ENCODE measurements at places on chromosomes 5 and 9. TPM values are rescaled to one million over a fixed set of nuclear protein-coding genes. Genes with fewer than 3 reads are reported as not detected.

MAMDC4 gene
- 8.3 TPM for total RNA-seq

CXCL14 gene
- not detected for total RNA-seq

- no peak overlapping the region for H3K4me3 ChIP-seq
- no peak overlapping the region for H3K27ac ChIP-seq
- no peaks in the 10 kb centered on the region for H3K4me1 ChIP-seq
- H3K36me3 ChIP-seq, result no peaks in the 10 kb centered on the region
- no peaks in the 10 kb centered on the region for H3K27me3 ChIP-seq
Measured at GRCh38 chr5:73081093-73081492, 39.3 kb upstream of the TMEM171 start.

DNA sequence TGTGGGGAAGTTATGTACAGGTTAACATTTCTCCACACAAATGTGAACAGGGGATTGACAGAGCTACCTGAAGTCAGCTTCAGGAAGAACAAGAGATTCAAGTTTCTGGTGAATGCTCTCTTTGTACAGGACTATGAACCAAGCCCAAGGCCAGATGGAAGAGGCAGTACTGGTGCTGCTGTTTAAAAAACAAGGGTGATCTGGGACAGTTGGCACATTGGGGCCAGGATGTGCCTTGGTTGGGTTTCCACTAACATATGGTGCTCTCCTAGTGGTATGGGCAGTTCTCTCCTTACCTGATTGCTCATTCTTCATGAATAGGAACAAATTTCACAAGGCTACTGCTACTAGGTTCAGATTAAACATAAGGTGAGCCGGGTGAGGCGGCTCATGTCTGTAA lies 40.0 kb downstream of the MTMR12 start:
- DNase-seq, result no peak
- H3K4me3 ChIP-seq, result no peak overlapping the region
- no peaks in the 10 kb centered on the region for H3K36me3 ChIP-seq
- H3K27ac ChIP-seq, result no peak overlapping the region

- H3K36me3 ChIP-seq, result no peaks in the 10 kb centered on the region
- H3K27me3 ChIP-seq, result no peaks in the 10 kb centered on the region
- H3K27ac ChIP-seq, result no peak overlapping the region
- no peak overlapping the region for H3K4me3 ChIP-seq
- no peaks in the 10 kb centered on the region for H3K4me1 ChIP-seq
Measured at GRCh38 chr5:167843881-167844572, 447.4 kb upstream of the WWC1 start.

GRCh38 chr9:489198-490197 lies 274.8 kb downstream of the DOCK8 start:
- no peaks in the 10 kb centered on the region for H3K36me3 ChIP-seq
- DNase-seq, result no peak
- H3K27ac ChIP-seq, result no peak overlapping the region
- no peaks in the 10 kb centered on the region for H3K4me1 ChIP-seq

DNA sequence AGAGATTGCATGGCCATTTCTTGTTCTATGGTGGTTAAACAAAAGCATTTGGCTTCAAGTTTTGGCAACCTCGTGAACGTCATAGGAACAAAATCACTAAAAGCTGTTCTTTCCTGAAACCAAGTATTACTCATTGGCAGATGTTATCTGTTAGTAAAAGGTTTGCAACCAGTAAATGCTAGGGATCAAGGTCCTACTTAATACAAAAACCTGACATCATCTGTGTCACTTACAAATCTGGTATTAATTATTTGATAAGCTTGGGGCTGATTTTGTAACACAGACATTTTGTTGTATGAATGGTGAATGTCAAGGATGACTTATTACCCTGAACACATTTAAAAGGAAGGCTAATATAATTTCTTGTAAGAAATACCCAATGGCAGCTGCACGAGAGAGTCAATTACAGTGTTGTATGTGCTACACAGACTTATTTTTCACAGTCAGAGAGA lies 486.4 kb upstream of the ZNF608 start:
- DNase-seq, result no peak
- H3K4me3 ChIP-seq, result no peak overlapping the region
- peaks cover 2% of the 10 kb centered on the region for H3K4me1 ChIP-seq
- H3K36me3 ChIP-seq, result no peaks in the 10 kb centered on the region
- H3K27me3 ChIP-seq, result no peaks in the 10 kb centered on the region

ENC1 gene
- 73.8 TPM for total RNA-seq

PTPA gene
- total RNA-seq, result 133 TPM

DNA sequence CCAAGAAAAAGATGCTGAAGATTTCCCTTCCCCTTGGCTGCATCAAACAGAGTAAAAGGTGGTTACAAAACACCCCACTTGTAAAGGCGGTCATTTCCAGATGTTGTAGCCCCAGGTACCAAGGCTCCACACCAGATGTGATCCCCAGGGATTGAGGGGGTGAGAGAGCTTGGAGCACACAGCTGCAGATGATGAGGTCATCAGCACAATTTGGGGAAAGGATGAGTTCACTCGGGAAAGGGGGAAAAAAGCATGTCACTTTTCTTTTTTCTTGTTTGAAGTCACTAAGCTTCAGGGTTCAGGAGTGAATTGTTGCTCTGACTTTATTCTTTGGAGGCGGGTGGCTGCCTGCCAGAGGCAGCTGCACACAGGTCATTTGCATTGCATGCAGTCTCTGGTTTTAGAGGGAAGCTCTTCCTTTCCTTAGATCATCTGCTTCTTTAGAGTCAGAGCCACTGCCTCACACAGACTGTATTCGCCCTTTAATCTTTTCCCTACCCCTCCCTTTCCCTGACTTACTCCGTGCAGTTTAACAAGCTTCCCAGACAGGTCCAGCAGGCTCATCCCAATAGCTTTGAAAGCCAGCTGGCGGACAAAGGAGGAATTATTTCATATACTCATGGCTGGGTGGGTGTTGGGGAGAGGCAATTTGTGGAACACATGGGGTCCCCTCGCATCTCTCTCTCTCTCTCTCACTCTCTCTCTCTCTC lies 409.3 kb upstream of the SLC24A2 start:
- H3K27ac ChIP-seq, result no peak overlapping the region
- no peak overlapping the region for H3K4me3 ChIP-seq
- DNase-seq, result peak; percentile 49
- peaks cover 38% of the 10 kb centered on the region for H3K4me1 ChIP-seq
- no peaks in the 10 kb centered on the region for H3K27me3 ChIP-seq

SLC9A3 gene
- 1.4 TPM for total RNA-seq

C5orf46 gene
- total RNA-seq, result not detected

DNA sequence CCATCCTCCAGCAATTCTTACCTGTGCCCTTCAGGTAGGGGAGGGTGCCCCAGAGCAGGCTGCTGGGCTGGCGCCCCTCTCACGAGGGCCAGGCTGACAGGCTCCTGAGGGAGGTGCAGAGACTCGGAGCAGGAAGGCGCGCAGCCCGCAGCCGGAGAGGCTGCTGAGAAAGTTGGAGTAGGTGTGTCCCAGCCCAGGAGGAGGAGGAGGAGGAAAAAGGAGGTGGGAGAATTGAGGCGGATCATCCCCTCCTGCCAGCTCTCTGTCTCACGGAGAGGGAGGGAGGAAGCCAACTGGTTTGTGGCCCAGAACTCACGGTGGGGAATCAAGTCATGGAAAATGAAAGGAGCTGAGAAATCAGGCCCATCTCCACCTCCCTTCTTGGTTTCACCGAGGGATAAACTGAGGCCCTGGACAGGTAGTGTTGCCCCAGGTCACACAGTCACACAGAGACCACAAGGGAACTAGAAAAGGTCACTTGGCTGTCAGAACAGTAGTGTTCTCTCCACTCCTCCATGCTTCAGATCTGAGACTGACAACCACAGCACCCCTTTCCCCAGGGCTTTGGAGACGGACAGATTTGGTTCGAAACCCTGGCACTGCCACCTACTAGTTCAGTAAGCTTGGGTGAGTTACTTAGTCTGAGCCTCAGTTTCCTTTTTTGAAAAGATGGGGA lies at the start of gene FAT2:
Gene FAT2 (minus strand): TSS at position 188 of the 676 bp plus-strand sequence. CDS start 22,400 bp downstream, outside the sequence.
- H3K4me3 ChIP-seq, result peak within 1 kb of the TSS; percentile 22
- H3K27me3 ChIP-seq, result peaks cover 10% of the 10 kb centered on the region
- DNase-seq, result peak; percentile 44
- no peak within 1 kb of the TSS for H3K27ac ChIP-seq

TTC39B gene
- 4.1 TPM for total RNA-seq

DPYSL3 gene
- total RNA-seq, result 414 TPM

GRCh38 chr5:94517490-94518488 lies 100.6 kb downstream of the KIAA0825 start:
- no peak overlapping the region for H3K27ac ChIP-seq
- H3K36me3 ChIP-seq, result no peaks in the 10 kb centered on the region
- H3K27me3 ChIP-seq, result no peaks in the 10 kb centered on the region
- no peak overlapping the region for H3K4me3 ChIP-seq
- no peak for DNase-seq
- no peaks in the 10 kb centered on the region for H3K4me1 ChIP-seq

DNA sequence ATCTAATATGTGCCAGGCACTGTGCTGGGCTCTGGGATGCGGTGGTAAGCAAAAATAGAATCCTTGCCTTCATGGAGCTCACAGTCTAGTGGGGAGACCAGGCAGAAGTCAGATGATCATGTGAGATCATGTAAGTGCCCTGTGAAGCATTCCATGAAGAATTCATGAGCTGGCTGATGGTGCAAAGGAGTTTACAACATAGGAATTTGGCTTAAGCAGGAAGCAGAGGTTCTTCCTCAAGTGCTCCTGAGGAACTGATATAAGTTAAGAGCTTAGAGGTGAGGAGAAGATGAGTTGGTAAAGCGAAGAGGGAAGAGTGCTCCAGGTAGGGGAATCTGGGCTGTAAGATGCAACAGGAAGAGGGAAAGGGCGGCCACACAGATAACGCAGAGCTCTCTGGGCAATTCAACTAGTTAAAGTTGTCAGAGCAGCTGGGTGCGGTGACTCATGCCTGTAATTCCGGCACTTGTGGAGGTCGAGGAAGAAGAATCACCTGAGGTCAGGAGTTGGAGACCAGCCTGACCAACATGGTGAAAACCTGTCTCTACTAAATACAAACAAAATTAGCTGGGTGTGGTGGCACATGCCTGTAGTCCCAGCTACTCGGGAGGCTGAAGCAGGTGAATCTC lies 78.5 kb upstream of the SPATA31D4 start:
- no peak overlapping the region for H3K4me3 ChIP-seq
- no peak overlapping the region for H3K27ac ChIP-seq
- no peaks in the 10 kb centered on the region for H3K27me3 ChIP-seq
- DNase-seq, result no peak

GRCh38 chr9:115629879-115630840 lies 512.2 kb upstream of the TNC start:
- H3K27ac ChIP-seq, result peak overlapping the region; percentile 77
- H3K36me3 ChIP-seq, result no peaks in the 10 kb centered on the region
- no peaks in the 10 kb centered on the region for H3K27me3 ChIP-seq
- H3K4me3 ChIP-seq, result peak overlapping the region; percentile 15
- peaks cover 46% of the 10 kb centered on the region for H3K4me1 ChIP-seq

Data from neural progenitor cell (in vitro differentiated cells).